ENCODE measurements at places on chromosomes 2 and 18.

DNA sequence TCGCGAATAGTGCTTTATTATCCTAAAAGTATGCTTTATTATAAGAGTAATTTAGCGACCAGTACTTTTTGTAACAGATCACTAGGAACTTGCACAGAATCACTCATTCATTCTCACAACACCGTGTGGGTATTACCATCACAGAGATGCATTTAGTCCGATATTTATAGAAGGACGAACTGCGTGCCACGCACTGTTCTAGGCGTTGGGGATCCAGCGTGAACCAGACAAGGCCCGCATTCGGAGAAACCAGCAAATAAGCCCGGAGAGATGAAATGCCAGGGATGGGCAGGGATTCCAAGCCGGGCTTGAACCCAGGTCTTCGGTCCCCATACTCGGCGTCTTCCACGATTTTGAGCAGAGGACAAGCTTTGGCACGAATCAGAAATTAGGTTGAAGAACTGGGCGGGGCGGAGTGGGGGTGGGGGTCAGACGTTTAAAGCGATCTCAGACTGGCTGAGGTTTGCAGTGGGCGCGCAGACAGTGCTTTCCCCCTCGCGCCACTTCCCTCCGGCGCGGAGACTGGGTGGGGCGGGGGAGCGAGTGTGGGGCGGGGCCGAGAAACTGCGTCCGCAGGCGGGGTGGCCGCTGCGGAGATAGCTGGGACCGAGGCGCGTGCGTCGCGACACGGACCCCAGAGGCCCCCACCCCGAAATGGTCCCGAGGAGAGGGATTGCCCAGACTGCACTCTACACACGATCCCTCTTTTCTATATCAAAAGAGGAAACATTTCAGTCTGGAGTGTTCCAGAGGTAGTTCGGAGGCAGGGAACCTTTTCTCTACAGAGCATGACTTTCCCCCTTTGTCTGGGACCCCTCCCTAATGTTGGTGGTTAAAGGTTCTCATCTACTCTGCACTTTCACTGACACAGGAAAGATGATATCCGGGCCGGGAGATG is 1.1 kb upstream of the CXCR4 start:
- peak; percentile 83 for DNase-seq

- DNase-seq = no peak
These were observed 2.2 kb upstream of the IWS1 start for GRCh38 chr2:127528487-127528886.

DNA sequence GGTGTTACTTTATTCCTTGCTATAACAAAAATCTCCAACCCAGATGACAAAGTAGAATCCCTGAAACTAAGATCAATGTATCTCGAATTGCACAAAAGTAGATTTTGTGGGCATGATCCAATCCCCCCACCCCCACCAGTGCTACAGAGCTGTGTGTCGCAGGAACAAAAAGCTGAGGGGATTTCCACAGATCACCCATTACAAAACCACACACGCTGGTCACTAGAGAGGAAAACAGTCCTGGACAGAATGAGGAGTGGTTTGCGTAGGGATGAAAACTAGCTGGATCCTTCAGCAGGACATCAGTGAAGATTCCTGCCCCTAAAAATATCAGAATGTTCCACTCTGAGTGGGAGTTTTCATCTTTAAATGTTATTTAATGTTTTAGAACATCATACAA is 165.3 kb upstream of the STK17B start:
- no peak for DNase-seq

- no peak for DNase-seq
These were observed 75.9 kb downstream of the SH3BP4 start for GRCh38 chr2:235027558-235028214.

DNA sequence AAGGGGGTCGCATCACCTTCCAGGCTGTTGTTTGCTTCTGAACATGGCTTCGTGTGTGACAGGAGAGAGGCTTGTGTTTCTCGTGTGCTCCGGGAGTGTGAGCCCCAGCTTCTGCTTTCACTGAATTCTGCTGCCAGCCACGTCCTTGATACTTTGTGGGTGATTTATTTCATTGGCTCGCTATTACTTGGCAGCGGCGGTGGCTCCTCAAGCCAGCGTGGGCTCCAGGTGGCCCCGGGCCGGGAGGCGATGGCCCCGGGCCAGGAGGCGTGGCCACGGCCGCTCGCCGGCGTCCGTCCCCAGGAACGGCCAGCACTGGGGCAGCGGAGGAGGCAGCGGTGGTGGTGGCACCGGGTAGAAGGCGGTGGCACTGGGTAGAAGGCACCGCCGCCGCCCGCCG is 63.1 kb downstream of the NAPG start:
- DNase-seq = no peak

DNA sequence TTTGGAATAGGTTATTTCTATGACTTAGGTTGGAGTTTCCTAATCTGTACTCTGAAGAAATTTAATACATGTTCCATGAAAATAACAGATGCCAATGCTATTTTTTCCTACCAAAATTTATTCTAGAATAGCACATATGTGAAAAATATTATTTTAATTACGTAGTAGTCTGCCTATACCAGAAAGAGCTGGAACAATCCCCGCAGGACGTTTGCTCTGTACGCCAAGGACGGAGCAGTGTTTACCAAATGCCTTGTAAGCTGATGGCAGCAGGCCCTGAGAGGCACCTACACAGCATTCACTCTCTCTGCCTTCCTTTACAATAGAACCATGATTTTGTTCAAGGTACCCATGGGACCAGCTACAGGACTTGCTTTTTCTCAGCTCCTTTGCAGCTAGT is 16.8 kb upstream of the SLC1A4 start:
- DNase-seq = no peak

GRCh38 chr2:159137511-159138241 is 148.8 kb downstream of the WDSUB1 start:
- no peak for DNase-seq

GRCh38 chr2:181894381-181894780 is 2.9 kb downstream of the ITPRID2 start:
- DNase-seq = no peak

- DNase-seq = no peak
These were observed at the start of gene NTSR2 for GRCh38 chr2:11669454-11670291. Gene NTSR2, minus strand, starts transcription at chr2:11670195. Its CDS starts 66 bp downstream, at chr2:11670129.

GRCh38 chr2:208373460-208374089 is 33.0 kb upstream of the PTH2R start:
- DNase-seq = no peak

DNA sequence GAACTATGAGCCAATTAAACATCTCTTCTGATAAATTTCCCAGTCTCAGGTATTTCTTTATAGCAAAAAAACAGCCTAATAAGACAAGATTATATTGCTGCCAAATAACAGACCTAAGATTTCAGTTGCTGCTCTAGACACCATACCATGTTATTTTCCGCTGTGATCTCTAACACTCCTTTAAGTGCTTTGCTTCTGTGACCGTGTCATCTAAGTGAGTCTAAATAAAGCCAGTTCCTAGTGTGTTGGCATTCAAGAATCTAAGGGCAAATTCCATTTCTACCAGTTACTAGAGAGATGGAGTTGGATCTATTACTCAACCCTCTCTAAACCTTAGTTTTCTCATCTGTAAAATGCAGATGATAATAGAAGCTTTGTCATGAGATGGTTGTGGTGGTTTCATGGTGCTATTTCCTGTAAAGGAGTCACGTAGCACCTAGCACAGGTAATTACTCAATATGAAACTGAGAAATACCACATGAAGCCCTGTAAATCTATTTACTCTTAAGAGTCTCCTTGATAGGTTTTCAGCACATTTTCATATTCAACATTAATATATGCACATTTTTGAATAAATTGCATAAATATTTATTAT is 40.5 kb downstream of the SPHKAP start:
- no peak for DNase-seq

- DNase-seq = no peak
These were observed 13.6 kb downstream of the NDUFS1 start for GRCh38 chr2:206145665-206146064.

Data from stimulated activated CD8-positive, alpha-beta memory T cell treated with anti-CD3 and anti-CD28 coated beads, Interleukin-2, amount 100 ng/mL, for 1 hour (primary cell).